ENCODE measurements at places on chromosomes 3 and 15.

DNA sequence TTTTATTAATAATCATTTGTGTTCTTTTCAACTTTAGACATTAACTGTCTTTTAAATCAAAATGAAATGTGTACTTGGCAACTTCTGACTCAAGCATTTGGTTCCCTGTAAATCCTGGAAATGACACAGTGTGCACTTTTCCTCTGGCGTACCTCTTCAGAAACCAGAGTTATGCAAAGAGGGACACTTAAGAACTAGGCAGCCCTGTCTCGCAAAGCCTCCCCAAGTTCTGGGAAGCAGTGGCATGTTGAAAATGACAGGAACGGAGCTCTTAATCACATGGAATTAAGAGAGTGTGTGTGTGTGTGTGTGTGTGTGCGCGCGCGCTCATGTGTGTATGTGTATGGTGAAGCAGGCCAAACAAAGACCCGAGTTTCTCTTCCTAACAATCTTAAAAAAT, 707.4 kb downstream of the MECOM start:
- DNase-seq = no peak

- no peak for DNase-seq
These were observed 91.0 kb downstream of the EPHB1 start for GRCh38 chr3:134885877-134886621.

- DNase-seq = peak; percentile 67
These were observed 43.5 kb upstream of the BDH1 start for GRCh38 chr3:197599089-197599765.

DNA sequence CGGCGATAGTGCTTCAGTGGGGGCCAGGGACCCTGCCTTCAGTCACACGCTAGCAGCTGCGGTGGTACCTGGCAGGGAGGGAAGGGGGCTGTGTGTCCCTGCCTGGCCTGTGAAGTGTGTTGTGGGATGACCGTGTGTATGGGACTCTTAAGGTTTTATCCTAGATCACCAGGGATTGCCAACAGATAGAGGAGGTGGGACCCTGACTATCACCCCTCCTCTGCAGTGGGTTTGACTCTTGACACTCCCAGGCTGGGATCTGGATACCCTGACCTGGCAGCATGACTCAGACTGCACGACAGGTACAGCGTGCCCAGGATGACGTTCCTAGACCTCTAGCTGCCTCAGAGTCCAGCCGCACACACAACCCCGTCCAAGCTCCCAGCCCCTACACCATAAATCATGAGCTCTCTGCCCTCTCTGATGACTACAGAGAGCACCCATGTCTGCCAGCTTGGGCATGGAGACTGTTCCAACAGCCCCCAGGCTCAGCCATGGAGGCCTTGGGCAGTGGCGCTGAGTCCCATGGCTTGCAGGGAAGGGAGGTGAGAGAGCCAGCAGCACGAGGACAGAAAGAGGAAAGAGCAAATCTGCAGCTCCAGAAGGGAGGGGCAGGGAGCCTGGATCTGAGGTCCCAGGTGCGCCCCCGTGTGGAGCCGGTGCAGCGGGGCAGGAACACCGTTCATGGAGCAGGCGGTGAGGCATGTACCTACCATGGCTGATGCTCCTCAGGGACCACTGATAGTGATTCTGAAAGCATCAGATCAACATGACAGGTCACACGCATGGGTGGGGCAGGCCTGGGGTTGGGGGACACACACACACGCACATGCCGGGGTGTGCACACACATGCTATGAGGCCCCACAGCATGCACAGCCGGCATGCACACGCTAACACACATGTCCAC, 71.0 kb downstream of the ADAMTS7 start:
- DNase-seq = peak; percentile 31

GRCh38 chr3:177179281-177180067, 17.8 kb downstream of the TBL1XR1 start:
- DNase-seq = no peak

DNA sequence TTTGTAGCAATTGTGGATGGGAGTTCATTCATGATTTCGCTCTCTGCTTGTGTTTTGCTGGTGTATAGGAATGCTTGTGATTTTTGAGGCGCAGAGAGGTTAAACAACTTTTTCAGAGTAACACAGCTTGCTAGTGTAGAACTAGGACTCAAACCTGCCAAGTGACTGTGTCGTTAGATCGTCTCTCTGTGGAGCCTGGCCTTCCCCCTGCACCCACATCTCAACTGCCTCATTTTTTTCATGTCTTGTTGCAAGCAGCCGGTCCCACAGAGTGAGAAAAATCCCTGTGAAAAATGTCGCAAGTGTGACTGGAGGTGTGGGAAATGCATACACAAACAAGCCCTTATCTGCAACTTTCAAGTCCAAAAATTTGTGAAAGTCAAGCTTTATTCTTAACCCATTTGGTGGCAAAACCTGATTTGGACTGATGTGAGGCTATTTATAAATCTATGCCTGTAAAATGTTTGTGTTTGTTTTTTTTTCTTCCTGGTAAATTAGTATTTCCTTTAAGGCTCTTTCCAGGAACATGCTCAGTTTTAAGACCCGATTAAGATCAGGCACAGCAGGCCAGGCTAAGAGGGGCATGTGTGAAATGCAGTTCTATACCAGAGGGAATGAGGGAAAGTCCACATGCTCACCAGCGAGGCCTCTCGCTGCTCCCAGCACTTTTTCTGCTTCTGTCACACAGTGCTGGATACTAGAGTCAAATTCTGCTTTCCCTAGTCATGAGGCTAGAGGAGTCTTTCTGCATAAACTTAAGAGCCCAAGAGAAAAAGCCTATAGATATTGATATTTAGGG, 25.8 kb downstream of the ST6GAL1 start:
- no peak for DNase-seq

DNA sequence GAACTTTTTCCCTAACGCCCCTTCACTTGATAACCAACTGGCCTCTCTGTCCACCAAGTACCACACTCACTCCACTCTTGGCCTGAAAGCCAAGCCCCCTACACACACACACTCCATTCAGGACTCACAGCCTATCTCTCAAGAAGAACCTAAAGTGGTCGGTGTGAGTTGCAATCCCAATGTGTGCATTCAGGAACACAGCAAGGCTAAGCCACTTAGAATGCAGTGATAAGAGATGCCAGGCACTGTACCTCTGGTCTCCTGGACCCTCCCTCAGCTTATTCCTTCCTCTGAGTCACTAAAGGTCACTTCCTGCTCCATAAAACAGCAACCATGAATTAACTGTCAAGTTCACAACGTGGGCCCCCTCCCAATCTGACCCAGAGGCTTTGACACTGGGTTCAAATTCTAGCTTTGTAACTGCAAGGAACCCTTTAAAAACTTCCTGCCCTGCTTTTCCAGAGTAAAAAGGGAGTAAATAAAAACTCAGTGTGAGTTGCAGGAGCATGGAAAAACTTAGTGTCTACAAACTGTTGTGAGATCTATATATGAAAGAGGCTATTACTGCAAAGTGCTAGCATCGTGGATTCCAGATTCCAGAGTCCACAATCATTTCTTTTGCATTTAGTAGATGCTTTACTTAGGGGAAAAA, 17.6 kb upstream of the KCNMB3 start:
- DNase-seq = no peak

DNA sequence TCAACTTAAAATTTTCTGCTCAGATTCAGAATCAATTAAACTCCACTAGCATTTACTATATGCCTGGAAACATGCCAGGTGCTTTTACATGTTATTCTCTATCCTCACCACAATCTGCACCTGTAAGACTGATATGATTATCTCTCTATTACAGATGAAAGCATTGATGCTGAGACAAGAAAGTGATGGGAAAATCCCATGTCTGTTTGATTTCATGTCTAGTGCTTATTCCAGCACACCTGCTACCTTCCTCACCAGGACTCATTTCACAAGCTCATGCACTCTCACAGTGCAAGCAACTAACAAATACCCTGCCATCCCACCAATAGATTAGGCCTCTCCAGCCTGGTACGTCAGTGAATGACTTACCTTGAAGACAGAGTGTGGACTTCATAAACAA, 25.0 kb upstream of the BCL6 start:
- DNase-seq = no peak

DNA sequence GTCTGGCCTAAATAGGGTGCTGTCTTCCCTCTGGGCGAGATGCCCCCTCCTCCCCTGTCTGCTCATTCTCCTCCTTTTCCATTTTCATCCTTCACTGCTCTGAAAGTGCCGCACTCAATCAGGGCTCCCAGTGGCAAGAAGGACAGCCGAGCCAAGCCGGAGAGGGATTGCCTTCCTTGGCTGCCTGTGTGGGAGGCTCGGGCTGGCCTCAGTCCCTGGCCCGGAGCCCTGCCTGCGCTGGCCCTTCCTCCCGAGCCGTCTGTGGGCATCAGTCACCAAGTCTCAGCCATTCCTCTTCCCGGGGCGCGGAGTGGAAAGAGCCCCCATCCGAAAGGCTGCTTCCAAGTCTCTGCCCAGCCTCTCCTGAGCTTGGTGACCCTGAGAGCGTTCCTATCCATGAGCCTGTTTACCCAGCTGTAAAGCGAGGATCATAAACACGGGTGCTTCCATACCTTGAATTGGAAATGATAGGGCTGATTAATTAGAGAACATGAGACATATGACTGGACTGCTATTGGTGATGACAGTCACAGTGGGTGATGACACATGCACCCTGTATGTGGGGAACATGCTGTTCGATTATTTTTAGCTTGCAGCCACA, 59.1 kb upstream of the TLE3 start:
- no peak for DNase-seq

DNA sequence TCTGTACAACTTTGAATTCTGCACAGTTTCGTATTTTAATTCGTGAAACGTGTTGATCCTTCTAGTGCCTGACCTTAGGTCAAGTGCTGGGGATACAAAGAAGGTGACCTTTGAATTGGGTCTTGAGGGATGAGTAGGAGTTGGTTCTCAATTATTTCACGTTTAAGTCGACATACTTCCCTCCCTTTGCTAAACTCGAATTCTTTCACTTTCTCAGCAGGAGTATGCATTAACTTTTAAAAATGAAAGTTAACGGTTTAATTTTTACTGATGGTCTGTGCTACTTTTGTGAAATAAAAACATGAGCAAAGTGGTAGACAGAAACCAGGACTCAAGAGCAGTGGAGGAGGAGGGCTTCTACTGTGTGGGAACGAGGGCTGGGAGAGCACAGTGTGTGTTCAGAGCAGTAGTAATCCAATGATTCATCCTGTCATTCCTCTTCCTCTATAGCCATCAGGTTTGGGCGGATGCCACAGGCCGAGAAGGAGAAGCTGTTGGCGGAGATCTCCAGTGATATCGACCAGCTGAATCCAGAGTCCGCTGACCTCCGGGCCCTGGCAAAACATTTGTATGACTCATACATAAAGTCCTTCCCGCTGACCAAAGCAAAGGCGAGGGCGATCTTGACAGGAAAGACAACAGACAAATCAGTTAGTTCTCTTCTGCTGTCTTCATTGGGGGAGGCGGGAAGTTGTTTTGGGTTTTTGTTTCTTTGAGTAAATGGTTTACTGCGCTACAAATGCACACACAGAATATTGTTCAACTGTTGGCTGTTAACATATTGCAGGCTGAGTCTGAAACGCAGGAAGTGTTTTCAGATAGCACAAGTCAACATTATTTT, 78.6 kb upstream of the TSEN2 start:
- DNase-seq = peak; percentile 59

DNA sequence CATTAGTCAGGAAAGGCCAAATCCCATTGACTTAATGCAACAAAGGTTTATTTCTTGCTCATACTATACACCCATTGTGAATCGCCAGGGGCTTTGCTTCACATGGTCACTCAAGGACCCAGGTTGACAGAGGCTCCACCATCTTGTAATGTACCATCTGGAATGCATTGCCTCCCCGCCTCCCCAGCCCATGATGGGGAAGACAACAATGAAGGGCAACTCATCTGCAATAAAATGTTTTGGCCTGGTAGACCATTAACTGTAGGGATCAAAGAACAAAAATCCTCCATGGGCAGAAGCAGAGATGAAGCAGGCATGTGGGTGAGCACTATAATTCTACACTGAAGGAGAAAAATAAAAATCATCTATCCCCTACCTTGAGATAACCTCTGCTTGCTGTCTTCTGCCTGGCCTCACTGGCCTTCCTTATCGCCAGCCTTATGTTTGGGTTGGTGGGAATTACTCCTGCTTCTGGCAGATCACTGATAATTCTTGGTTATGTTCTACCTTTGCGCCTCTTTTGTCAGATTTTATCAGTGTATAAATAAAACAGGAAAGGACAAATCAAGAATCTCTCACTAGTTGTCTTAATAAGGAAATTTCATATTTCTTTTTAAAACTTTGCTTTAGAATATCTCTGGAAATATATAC, 37.8 kb downstream of the GPR160 start:
- no peak for DNase-seq

DNA sequence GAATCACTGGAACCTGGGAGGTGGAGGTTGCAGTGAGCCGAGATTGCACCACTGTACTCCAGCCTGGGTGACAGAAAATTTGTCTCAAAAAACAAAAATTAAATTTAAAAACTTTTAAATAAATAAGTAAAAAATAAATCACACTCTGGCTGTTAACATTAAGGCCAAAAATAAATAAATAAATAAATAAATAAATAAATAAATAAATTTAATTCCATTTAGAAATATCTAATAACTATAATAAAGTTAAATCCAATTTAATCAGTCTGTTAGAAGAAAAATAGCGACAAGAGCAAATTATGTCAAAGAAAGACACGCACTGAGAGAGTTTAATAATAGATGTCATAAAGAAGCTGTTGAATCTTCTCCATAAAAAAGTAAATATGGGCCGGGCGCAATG, 13.4 kb downstream of the MAP4 start:
- no peak for DNase-seq

GRCh38 chr3:20575146-20575545, 389.1 kb upstream of the SGO1 start:
- no peak for DNase-seq

DNA sequence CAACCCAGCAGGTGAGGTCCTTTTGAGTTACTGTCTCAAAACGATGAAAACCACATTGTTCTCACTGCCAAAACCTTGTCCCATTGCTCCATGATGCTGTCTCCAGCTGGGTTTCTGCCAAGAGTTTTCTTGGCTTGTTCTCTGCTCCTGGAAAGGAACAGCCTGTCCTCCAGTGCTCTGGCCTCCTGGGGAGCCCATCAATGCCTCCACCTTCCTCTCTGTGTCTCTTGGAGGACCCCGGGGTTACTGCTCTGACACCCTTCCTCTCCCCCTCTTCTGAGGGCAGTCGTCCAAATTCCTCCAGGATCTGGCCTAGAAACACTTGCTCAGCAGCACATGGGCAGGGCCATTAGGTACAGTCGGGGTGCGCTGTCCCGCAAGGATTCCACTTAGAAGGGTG, 63.9 kb upstream of the RGMA start:
- DNase-seq = no peak

DNA sequence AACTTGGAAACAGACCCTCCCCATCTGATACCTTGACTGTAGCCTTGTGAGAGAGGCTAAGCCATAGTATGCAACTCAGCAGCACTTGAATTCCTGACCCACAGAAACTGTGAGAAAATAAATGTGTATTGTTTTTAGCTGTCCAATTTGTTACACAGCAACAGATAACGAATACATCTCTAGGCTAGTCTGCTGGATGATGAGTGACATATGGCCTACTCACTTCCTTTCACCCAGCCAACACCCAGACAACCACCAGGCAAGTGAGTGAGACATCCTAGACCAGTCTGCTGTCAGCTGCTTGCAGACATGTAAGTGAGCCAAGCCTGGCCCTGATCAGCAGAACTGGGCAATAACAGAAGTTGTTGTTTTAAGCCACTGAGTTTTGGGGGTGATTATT, 19.2 kb upstream of the SMAD6 start:
- no peak for DNase-seq

- no peak for DNase-seq
These were observed 282.7 kb downstream of the SHQ1 start for GRCh38 chr3:72565593-72565992.
